NCI-H1092 (cell line): ENCODE measurements at places on chromosomes 6 and 20.

DNA sequence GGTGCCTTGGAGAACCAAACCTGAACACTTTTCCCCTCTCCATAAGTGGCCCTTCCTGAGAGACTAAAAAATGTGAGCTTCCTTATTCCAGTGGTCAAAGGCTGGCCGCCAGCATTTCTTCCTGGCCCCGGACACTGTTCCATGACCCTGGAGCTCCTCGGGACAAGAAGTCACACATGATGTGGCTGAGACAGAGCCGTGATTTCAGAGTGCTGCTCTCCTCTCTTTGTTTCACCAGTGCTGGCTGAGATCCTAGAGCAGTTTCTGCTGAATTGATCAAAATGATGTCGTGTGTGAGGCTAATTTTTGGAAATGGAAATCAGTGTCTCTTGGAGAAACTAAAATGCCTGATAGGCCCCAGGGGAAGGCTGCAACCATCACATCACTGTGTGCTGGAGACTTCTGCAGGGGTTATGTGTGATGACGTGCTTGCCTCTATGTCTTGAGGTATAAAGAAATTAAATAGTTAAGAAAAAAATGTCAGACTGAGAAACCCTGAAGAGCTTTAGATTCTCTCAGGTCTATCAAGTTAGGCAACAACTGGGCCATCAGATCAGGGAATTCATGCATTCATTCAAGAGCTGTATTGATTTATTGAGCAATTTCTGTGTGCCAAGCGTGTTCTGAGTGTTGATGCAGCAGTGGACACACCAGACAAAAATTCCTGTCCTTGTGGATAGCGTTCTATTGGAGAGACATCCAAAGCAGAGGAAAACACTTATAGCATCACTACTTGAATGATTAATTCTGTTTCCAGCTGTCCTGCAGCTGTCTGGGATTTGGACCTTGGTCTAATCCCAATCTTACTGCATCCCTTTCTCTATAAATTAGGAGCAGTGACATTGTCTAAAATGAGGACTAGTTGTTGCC is 72.7 kb upstream of the CCN6 start:
- DNase-seq, result no peak

DNA sequence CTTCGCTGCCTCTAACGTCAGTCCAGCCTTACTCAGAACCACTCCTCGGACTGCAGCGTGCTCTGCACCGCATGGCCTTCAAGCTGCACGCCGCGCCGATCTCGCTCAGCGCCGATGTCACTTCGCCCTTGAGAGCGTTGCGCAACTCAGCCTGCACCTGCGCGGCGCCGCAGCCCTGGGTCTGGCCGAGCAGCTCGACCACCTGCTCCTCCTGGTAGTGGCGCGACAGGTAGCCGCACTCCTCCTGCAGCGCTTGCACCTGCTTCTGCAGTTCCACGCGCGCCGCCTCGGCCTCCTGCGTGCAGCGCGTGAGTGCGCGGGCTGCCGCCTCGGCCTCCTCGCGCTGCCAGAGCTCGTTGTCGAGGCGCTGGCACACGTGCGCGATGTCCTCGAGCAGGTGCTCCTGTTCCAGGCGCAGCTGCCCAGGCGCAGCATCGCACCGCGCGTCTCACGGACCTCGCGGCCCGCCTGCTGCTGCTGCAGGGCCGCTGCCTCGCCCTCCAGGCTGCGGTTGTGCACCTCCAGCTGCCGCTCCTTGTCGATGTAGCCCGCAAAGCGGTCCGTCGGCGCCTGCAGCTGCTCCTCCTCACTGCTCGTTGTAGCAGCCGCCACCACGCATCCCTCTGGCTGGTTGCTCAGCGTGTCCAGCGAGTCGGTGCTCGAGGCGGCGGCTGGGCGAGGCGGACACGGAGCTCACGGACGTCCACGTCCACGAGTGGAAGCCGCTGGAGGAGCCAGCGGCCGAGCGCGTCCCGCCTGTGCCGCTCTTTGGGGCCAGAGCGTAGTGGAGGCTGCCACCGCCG is 380.6 kb upstream of the CHD6 start:
- DNase-seq, result no peak

- no peak for DNase-seq
Measured at GRCh38 chr20:53994088-53994487, 76.3 kb downstream of the BCAS1 start.

- no peak for DNase-seq
Measured at GRCh38 chr20:34062570-34063482, 49.2 kb downstream of the EIF2S2 start.

DNA sequence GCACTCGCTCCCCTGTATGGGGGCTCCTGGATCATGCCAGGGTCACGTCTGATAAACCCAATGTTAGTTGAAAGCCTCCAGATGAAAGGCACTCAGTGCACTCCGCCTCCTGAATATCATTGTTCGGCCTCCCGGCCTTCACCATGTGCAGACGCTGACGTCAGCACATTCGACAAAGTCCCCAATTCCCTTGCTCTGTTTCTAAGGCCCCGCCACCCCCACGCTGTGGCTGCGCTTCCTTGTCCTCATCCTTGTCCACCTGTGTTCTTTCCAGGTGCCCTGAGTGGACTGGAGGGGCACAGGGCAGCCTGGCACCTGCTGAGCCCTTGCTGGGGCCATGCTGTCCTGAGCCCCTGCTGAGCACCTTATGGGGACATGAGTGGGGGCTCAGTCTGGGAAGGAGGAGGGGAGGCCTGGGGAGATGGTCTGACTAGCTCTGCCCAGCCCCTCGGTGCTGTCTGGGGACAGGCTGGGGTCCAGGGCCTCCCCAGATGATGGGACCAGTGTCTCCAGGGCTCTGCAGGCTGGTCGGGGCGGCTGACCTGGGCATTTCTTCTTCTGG is 9.8 kb upstream of the BHLHE23 start:
- DNase-seq, result no peak

- no peak for DNase-seq
Measured at GRCh38 chr20:35876033-35876320, 78.3 kb downstream of the SCAND1 start.

GRCh38 chr6:118892355-118892991 is 1.5 kb upstream of the ASF1A start:
- no peak for DNase-seq

- DNase-seq, result no peak
Measured at GRCh38 chr6:109194880-109195279, 99.6 kb downstream of the CEP57L1 start.

DNA sequence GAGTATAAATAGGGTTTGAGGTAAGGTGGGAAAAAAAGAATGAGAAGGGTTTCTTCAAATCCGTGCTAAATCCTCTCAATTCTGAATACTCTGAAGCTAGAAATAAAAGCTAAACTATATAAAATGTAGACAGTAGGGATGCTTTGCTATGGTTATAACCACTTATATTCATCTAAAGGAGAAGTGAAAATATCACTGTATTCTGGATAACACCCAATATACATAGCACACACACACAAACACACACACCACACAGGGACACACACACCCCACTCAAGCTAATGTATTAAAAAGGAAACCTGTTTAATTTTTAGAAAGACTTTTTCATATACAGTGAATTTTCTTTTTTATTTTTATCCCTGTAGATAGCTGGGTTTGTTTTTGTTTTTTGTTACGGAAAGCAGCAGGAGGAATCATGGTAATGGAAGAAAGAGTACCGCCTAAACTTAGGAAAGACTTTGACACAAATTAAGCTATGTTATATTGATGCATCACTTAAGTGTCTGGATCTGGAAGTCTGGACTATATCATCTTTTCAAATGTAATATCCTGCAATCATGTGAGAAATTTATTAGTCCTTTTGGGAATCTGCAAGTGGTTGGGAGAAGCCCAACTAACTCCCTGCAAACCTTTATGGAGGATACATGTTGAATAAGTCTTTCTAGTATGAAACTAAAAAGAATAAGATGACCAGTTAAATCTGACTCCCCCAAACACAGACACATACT is 68.4 kb upstream of the FABP7 start:
- DNase-seq, result no peak

- DNase-seq, result no peak
Measured at GRCh38 chr20:4896971-4897497, 104.3 kb downstream of the SLC23A2 start.

GRCh38 chr6:99822741-99823512 is 171.1 kb downstream of the MCHR2 start:
- DNase-seq, result peak; percentile 39

GRCh38 chr6:9875605-9876353 is 539.1 kb downstream of the TFAP2A start:
- DNase-seq, result no peak

GRCh38 chr20:45890077-45890984 is 677 bp downstream of the NEURL2 start:
- DNase-seq, result peak; percentile 62

DNA sequence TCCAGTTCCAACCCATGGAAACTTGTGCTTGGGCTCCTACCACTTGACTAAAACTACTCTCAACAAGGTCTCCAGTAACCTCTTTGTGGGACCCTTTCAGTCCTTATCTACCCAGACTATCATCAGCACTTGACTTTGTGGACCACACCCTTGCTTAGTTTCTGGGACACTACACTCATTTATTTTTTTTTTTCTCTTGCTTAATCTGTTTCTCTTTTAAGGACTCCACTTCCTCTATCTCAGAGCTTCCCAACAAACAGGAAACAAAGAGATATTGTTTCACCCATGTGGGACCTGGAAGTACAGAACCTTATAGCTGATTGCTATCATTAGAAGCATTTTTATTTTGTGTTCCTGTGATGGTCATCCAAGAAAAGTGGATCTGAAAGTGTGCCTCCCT is 28.8 kb upstream of the ME1 start:
- no peak for DNase-seq

GRCh38 chr6:126170978-126171382 is 168.9 kb upstream of the CENPW start:
- no peak for DNase-seq

- no peak for DNase-seq
Measured at GRCh38 chr6:155248008-155249001, 15.5 kb upstream of the CLDN20 start.
